ENCODE measurements at places on chromosomes 1 and 21. TPM values are rescaled to one million over a fixed set of nuclear protein-coding genes. Genes with fewer than 3 reads are reported as not detected.

The FAM72B gene
- 5.2 TPM for total RNA-seq

The BMP8A gene
- total RNA-seq: 1.7 TPM

The PHC2 gene
- 75.6 TPM for total RNA-seq

The HPDL gene
- total RNA-seq: 1.3 TPM

The SYT14 gene
- 3.9 TPM for total RNA-seq

All from fibroblast of villous mesenchyme (primary cell).